ENCODE measurements at places on chromosomes 13 and 19.

DNA sequence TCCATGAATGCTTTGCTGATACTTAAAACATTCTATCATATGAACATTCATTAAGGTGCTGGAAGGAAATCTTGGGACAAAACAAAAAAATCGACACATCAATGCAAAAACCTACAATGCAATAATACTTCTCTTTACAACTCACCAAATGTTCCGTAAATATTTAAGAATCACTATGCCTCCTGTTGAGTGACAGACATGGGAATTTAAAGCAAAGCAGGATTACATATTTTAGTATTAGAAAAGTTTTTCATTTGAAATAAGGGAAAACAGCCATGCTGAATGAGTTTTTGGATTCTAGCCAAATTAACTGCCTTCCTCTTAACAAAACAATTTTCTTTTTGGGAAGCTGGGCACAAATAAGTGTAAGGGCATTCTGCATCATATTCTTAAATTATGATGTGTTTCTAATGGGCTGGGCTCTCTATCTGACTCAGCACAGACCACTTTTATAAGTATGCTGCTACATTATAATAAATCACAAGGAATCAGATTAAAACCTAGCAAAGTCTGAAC, 93.7 kb downstream of the RBM26 start:
- no peak for DNase-seq

DNA sequence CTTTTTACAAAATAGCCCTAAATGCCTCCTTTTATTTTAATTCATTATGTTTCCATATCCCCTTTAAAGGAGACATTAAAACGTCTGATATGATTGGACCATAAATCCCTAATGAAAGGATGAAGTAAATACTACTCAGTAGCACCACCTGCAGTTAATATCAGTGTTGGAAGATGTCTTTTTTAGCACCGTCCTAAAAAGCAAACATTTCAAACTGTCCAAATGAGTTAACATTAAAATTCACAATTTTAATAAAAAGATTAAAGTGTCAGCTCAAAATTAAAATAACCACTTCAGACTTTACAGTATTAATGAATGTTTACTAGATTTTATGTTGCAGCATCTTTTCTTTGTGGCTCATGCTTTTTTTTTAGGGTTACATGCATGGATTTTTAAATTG, 12.3 kb downstream of the ZNF507 start:
- peak; percentile 33 for DNase-seq

DNA sequence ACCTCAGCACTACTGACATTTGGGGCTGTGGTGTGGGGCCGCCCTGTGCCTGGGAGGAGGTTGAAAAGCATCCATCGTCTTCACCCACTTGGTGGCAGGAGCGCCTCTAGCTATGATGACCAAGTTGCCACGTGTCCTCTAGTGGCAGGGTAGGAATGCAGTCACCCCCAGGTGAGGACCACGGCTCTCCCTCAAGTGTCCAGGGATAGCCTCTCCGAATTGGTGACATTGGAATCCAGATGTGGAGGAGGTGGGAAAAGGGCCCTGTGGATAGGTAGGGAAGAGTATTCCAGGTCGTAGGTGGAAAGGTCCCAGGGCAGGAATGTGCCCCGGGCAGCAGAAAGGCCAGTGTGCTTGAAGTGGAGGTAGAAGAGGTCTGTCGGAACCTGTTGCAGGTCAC, 37.6 kb downstream of the ARHGEF18 start:
- DNase-seq = no peak

DNA sequence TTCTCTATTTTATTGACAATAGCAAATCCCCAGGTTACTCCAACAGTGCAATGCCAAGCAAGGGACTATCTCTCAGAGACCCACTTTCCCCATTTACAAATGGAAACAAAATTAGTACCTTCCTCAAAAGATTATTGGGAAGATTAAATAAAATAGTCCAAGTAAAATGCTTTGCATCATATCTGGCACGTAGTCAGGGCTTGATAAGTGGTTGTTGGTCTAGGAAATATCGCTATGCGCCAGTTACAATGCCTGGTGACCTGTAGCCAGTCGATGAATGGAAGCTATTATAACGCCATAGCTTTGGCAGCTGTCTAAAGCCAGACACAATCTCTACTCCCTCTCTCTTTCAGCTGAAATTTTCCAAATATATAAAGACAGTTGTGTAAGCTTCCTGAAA, 220.3 kb downstream of the RAP2A start:
- DNase-seq = no peak

GRCh38 chr13:97384371-97384770, 49.6 kb upstream of the RAP2A start:
- DNase-seq = no peak

- no peak for DNase-seq
Observed at GRCh38 chr19:28426110-28426729, 786.7 kb downstream of the UQCRFS1 start.

GRCh38 chr13:79108914-79109643, 297.0 kb downstream of the RBM26 start:
- no peak for DNase-seq

DNA sequence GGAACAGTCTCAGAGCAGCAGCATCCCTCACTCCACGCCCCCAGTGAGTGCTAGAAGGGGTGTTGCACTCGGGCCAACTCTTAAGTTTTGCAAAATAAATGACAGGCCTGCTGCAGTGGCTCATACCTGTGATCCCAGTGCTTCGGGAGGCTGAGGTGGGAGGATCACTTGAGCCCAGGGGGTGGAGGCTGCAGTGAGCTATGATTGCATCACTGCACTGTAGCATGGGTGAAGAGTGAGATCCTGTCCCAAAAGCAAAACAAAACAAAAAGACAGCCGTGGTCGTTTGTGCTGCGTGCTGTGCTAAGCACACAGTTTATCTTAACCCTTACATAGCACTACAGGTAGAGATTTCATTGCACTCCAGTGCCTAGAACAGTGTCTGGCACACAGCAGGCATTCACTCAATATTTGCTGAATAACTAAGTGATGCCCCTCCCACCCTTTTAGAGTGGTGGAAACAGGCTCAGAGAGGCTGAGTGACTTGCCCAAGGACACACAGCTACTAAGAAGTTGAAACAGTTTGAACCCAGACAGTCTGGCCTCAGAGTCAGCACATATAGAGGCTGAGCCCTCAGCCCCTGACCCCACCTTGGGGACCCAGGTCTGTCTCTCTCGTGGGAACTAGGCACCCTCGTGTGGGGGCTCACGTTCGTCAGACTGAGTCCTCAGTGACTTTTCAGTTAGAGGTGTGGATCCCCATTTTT, 18.3 kb downstream of the KCNC3 start:
- no peak for DNase-seq

- no peak for DNase-seq
Observed at GRCh38 chr13:110256126-110256905, 50.6 kb downstream of the COL4A1 start.

- DNase-seq = no peak
Observed at GRCh38 chr13:57665481-57665880, 33.9 kb downstream of the PCDH17 start.

GRCh38 chr13:37100731-37101130, 4.7 kb downstream of the CSNK1A1L start:
- DNase-seq = no peak

GRCh38 chr13:98173431-98174152, 3.5 kb downstream of the RNF113B start:
- no peak for DNase-seq

GRCh38 chr13:35964863-35965180, 166.4 kb downstream of the DCLK1 start:
- DNase-seq = no peak

GRCh38 chr19:46839752-46840497, 10.7 kb downstream of the AP2S1 start:
- DNase-seq = no peak

DNA sequence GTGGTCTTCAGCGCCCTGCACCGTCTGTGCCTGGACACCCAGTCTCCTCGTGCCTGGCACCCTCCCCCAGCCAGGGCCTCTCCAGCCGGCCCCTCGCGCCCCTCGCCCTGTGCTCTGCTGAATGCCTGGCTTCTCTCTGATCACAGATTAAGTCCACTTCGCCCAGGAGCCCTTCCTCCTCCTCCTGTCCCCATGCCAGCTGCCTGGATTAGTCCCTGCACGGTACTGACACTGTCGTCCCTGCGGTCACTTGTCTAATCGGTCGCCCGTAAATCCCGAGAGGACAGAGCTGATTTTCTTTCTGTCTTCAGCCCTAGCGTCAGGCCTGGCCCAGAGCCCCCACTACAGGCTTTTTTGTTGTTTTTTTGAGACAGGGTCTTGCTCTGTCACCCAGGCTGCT, 6.6 kb downstream of the THOP1 start:
- DNase-seq = no peak

DNA sequence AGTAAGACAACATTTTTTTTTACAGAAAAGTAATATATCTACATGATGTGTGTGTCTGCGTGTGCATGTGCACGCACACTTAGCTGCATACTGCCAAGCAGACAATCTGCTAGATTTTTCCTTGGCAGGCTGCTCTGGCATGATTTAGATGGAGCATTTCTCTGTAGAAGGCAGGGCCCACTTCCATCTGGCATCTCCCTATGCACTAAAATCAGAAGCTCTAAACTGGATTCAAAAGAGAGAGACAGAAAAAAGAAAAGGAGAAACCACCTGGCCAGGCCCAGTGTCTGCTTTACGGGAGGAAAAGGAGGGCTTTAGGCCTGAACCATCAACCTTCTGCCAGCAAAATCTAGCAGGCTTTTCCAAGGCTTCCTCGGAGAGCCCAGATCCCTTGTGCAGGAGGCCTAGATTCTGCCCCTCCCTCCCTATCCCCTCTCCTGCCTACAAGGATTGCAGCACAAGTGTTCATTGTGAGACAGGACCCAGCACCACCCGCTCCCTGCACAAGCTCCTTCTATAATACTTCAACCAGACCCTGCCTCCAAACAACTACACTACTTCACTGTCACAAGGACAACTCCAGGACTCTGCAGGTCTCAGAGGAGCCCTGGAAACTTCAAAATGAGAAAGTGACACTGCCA, 99.3 kb downstream of the DOCK9 start:
- DNase-seq = no peak

GRCh38 chr13:112757759-112758086, 67.9 kb downstream of the ATP11A start:
- no peak for DNase-seq

GRCh38 chr19:19600793-19601330, 17.6 kb downstream of the PBX4 start:
- DNase-seq = no peak

- no peak for DNase-seq
Observed at GRCh38 chr13:98172590-98173422, 4.3 kb downstream of the RNF113B start.

GRCh38 chr19:38870612-38871011, 7.5 kb downstream of the RINL start:
- no peak for DNase-seq

DNA sequence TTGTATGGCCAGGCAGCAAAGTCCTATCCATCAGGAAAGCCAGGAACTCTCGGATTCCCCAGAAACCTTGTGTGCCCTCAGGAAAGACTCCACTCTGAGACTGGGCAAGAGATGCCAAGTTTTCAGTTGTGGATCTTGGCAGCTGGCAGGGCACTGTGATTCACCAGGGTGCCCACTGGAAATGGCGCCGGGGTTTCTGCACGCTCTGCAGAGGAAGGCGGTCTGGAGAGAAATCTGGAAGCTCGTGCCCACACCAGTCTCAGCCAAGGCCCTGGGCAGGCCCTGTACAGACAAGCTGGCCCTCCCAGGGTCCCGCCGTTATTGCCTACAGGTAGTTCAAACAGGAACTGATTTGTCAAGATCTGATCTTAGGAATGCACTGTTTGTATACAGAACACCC, 4.9 kb downstream of the NAPA start:
- no peak for DNase-seq

DNA sequence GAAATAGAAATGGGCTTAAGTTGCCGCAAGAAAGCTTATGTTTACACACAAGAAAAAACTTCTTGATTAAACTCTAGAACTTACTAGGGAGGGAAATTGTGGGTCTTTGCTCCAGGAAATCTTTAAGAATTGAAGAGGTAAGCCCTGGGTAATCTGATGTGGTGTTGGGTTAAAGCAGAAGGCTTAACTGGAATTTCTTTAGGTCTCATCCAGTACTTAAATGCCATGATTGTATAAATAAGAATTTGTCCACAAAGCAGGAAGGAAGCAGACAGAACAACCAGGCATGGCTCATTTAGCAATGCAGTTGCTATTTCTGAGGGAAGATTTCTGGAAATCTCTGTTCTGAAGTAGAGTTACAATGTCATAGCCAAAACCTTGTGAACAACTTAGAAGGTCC, 360.4 kb downstream of the KLF5 start:
- no peak for DNase-seq

GRCh38 chr19:33564836-33565338, 43.3 kb upstream of the PEPD start:
- no peak for DNase-seq

DNA sequence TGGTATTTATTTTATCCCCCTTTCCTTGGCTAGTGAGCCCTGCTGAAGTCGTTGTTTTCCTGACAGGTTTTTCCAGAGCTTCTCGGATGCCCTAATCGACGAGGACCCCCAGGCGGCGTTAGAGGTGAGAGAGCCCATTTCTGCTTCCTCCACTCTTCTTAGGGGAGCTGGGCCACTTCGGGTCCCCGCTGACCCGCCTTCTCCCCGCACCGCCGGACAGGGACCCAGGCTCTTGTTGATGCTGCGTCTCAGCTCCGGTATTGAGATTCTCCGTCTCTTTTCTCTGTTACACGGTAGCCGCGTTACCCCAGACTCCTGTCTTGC, 306 bp downstream of the SUGT1 start:
- no peak for DNase-seq

DNA sequence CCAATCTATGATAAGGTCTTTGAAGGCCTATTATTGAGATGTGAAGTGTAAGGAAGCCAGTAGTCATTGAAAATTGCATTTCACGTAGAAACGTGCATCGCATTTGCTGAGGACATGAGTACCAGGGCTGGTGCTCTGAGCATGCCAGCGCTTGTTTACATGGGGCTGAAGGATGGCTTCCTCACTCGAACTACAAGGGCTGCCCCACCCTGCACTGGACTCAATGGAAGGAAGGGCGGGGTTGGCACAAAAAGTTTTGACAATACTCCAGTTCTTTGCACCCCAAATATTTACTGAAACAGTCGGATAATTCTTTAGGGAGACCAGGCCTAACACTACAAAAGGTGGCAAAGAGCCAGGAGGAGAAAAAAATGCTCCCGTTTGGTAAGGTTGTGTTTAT, 28.9 kb upstream of the MED4 start:
- no peak for DNase-seq

DNA sequence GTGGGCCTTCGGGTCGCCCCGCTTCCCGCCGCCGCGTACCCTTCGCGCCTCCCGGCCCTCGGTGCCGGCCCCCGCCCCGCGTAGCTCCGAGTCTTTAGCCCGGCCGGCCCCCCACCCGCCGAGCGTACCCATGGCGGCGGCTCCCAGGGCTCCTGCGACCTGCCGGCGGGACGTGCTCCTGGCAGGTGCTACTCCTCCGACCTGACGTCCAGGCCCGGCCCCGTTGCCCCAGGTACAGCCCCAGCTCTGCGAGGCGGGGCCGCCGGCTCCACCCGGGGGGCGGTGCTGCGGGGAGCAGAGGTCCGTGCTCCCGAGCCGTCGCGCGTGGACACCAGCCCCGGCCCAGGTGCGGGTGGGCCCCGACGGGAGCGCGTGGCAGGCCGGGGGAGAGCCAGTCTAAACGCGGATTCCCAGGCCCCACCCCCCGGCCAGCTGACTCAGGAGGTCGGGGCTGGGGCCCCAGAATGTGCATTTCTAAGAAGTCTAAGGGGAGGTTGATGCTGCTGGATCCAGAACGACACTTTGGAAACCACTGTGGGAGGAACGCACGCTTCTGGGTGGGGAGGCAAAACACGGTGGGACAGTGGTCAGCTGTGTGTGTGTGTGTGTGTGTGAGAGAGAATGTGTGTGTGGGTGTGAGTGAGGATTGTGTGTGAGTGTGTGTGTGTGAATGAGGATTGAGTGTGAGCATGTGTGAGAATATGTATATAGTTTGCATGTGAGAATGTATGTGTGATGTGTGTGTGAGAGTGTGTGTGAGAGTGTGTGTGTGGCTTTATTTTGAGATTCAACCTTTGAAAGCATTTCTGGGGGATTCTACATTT, at the start of gene SLC15A1:
TSS of gene SLC15A1 (minus strand) at position 206 of the 824 bp plus-strand sequence. CDS start at position 132, 74 bp downstream.
- no peak for DNase-seq

All from hematopoietic multipotent progenitor cell treated with erythropoietin and hydrocortisone succinate and interleukin-3 and kit ligand, for 17 days (in vitro differentiated cells).